ENCODE measurements at places on chromosomes 3 and 15.

GRCh38 chr15:47334805-47335535, 382.3 kb upstream of the SEMA6D start:
- DNase-seq = no peak

DNA sequence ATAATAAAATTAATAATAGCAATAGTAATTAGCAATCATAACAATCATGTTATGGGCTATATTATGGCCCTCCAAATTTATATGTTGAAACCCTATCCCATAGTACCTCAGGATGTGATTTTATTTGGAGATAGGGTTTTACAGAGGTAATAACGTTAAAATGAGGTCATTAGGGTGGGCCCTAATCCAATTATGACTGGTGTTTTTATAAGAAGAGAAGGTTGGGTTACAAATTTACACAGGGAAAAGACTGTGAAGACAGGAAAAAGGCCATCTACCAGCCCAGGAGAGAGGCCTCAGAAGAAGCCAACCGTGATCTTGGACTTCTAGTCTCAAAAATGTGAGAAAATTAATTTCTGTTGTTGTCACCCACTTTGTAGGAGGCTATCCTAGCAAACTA, 353.1 kb downstream of the CHL1 start:
- no peak for DNase-seq

- no peak for DNase-seq
Observed at GRCh38 chr3:185559706-185560090, 7.3 kb upstream of the LIPH start.

DNA sequence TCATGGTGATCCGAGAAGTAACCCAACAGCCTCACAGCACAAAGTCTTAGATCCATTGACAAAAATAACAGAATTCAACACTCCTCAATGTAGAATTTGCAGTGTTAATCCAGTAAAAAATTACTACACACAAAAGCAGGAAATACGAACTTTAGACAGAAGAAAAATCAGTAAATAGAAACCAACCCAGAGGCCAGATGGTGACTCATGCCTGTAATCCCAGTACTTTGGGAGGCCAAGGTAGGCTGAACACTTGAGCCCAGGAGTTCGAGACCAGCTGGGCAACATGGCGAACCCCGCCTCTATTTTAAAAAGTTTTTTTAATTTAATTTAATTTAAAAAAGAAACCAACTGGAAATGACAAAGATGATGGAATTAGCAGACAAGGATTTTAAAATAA, 36.1 kb downstream of the SELENOT start:
- no peak for DNase-seq

- no peak for DNase-seq
Observed at GRCh38 chr3:57958642-57959422, 49.4 kb upstream of the FLNB start.
